ENCODE measurements at places on chromosomes 13 and 19. TPM values are rescaled to one million over a fixed set of nuclear protein-coding genes. Genes with fewer than 3 reads are reported as not detected.

Gene FOXA3
- total RNA-seq = 0.92 TPM

Gene WASF3
- 0.12 TPM for total RNA-seq

Gene PRR12
- 38.2 TPM for total RNA-seq

Gene PLPP2
- 112 TPM for total RNA-seq

Gene ZNF98
- not detected for total RNA-seq

Gene CBARP
- 4.3 TPM for total RNA-seq

Measured in A549 treated with AZD2906 at 1 μM for 4 hours (cell line).